Stimulated activated CD4-positive, alpha-beta T cell treated with anti-CD3 and anti-CD28 coated beads, Interleukin-2, amount 100 ng/mL, for 48 hours (primary cell): ENCODE measurements at places on chromosomes 1 and 21.
A peak's percentile ranks its signal among the peaks of the same experiment; 100 is the strongest.

GRCh38 chr21:15568516-15568915 lies 161.3 kb upstream of the USP25 start:
- no peak for DNase-seq

DNA sequence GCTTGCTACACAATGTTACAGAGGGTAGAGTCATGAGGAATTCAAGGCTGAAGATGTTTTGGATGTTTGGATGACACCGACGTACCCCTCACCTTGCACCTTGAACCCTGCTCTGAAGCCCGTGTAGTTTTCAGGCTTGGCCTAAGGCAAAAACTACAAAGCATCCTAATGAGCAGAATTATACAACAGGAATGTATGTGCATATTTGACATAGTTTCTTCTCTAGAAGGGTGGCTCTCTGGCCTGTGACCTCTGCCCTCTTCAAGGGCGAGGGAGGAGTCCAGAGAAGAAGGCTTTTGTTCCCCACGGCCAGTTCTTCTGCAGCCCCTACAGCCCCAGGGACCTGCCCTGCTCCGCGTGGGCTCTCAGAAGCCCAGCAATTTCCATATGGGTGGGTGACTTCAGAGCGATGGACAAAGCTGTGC lies 43.3 kb downstream of the L1TD1 start:
- DNase-seq, result no peak

GRCh38 chr1:235127203-235127602 lies 1.4 kb downstream of the TOMM20 start:
- DNase-seq, result no peak

- no peak for DNase-seq
These were observed 664 bp upstream of the ADORA3 start for GRCh38 chr1:111504097-111504496.

GRCh38 chr1:32992489-32993323 lies 28.1 kb upstream of the RNF19B start:
- DNase-seq, result peak; percentile 64

GRCh38 chr1:55425310-55425930 lies 210.3 kb upstream of the USP24 start:
- no peak for DNase-seq

GRCh38 chr21:35940074-35940927 lies 120.0 kb downstream of the SETD4 start:
- no peak for DNase-seq

GRCh38 chr1:224457782-224458144 lies 23.2 kb upstream of the WDR26 start:
- DNase-seq, result no peak
